Cardiac atrium fibroblast (primary cell): ENCODE measurements at places on chromosomes 1 and 21. TPM values are rescaled to one million over a fixed set of nuclear protein-coding genes. Genes with fewer than 3 reads are reported as not detected.

The FCRL5 gene
- total RNA-seq = not detected in 2 replicates

The SOD1 gene
- 209 and 281 TPM in 2 replicates for total RNA-seq

The FCER1A gene
- total RNA-seq = not detected in 2 replicates

The SYT11 gene
- total RNA-seq = 6.0 and 9.6 TPM in 2 replicates

The C1orf185 gene
- not detected in 2 replicates for total RNA-seq

The WNT3A gene
- not detected in 2 replicates for total RNA-seq

The ANKRD45 gene
- total RNA-seq = not detected in 2 replicates

The C1orf56 gene
- 0.72 and 1.8 TPM in 2 replicates for total RNA-seq

The SPRR3 gene
- not detected in 2 replicates for total RNA-seq
